ENCODE measurements at places on chromosomes 1 and 21.

DNA sequence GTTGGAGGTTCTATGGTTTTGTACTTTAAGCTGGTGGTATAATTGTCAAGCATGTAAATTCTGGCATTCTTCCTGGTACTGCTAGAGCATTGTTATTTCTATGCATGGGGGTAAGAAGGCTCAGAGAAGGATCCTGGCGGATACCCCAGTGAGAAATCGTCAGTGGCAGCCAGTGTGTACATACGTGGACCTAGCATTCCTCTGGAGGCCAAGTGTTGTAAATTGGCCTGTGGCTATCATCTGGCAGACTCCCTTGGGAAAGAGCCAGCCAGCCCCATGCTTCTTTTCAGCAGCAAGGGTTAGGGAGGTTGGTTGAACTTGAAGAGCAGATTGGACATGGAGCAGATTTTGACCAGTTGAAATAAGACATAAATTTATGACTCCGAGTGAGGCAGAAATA lies 5.2 kb upstream of the AGO3 start:
- no peak for DNase-seq

DNA sequence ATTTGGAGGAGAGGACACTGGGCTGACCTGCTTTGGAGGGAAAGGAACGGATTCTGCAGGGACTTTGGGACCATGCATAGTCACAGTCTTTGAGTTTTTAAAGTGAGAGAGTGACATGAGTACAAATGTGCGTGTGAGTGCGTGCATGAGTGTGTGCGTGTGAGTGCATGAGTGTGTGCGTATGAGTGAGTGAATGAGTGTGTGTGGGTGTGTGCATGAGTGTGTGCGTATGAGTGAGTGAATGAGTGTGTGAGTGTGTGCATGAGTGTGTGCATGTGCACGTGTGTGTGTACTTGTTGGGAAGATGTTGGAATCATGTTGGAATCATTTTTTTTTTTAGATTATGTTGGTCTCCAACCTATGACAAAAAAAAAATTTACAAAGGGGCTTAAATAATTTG lies 70.5 kb downstream of the PAX7 start:
- DNase-seq = no peak

DNA sequence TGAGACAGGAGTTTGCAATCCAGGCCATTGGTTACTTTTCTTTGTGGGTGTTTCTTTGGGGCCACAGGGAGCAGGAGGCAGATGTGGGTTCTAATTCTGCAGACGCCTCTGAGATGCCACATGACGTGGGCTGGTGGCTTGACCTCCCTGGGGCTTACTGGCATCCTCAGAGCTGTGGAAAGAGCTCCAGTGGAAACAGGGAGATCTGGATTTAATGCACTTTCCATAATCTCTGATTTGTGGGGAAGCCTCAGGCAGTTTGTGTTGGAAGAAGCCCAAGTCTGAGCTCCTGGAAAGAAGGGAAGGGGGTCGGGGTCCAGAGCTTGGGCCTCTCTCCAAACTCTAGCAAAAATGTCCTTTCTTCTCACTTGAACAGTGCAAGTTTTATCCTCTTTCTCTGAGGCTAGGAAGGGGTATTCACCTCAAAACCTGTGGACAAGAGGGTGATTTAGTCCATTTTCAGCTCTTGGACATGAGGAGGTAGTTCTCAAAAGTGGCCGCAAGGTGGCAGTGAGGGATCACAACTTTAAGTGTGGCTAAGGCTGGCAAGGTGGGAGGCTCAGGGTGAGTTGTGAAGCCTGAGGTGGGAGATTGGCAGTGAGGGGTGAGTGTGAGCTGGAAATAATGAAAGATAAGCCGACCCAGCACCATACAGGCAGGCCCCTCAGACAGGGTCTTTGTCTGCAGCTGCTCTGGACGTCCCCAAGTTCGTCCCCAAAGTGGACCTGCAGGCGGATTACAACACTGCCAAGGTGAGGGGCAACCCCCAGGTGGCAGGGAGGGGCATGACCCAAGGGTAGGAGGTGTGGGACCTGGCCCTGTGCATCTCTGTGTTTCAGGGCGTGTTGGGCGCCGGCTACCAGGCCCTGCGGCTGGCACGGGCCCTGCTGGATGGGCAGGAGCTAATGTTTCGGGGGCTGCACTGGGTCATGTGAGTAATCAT lies 9.2 kb downstream of the IKBKE start:
- DNase-seq = peak; percentile 50

DNA sequence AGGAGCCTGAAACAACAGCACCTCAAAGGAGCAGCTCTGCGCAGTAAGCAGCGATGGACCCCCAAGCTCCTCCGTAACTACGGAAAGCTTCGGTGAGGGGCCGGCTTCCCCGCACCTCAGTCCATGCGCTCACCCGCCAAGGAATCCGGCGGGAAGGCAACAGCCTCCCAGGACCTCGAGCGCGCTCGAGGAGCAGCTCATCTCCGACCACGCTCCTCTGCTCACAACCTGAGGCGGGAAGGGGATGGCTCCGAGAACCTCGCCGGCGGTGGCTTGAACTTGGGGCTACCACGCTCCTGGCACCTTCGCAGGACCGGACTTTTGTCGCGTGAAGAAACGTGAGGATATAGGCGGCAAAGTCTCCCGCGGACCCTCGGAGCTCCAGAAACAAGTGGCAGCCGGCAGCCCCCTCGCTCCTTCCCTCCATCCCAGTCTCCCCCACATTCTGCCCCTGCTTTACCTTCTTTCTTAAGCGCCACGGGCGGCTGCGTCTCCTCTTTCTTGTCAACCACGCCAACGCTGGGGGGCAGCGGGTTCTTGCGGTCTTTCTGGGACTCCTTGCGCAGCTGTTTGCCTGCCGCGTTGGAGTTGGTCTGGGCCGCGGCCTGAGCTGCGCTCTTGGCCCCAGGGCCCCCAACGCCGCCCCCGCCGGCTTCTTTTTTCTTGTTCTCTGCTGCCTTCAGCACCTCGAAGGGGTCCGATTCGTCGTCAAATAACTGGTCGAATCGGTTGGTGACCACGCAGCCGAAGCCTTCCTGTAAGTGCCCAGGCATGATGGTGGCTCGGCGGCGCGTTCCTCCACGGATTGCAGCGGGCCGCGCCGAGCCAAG lies 459 bp downstream of the SERBP1 start:
- DNase-seq = peak; percentile 7

- DNase-seq = no peak
Observed at GRCh38 chr21:29175408-29176134, 45.1 kb downstream of the MAP3K7CL start.

DNA sequence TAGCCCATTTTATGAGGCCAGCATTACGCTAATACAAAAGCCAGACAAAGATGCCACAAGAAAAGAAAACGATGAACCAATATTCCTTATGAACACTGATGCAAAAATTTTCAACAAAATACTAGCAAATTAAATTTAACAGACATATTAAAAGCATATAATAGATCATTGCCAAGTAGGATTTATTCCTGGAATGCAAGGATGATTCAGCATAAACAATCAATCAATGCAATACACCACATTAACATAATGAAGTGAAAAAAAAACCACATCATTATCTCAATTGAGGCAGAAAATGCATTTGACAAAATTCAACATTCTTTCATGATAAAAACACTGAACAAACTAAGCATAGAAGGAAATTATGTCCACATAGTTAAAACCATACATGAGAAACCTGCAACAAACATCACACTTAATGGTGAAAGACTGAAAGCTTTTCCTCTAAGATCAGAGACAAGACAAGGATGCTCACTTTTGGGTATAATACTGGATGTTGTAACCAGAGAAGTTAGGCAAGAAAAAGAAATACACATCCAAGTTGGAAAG lies 22.9 kb upstream of the ATP1A1 start:
- DNase-seq = no peak

GRCh38 chr1:3012456-3013291 lies 8.6 kb upstream of the ACTRT2 start:
- peak; percentile 26 for DNase-seq

Data from T follicular helper cell (primary cell).